ENCODE measurements at places on chromosomes 3 and 15.

GRCh38 chr15:55861115-55861514 is 118.2 kb upstream of the PRTG start:
- DNase-seq: no peak

DNA sequence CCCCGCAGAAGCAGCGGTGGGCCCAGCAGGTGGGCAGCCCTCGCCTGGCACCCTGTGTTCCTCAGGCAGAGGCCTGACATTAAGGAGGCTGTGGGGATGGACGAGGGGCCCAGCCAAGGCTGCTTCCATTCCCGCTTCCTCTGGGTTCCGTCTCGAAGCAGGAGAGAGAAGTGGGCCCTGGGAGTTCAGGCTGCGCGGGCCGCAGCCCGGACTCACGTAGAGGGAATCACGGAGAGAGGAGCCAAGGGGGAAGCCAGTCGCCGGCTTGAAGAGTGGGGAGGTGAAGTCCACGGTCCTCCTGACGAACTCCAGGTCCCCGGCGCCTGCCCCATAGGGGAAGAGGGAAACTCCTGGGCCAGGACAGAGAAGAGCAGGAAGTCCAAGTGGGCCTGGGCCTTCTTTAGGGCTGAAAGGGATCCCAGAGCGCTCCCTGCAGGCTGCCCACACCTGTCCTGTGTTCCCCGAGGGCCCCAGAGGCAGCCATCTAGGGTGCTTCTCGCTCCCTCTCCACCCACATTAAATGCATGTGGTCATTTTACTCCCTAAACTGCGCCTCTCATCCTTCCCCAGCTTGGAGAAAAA is 37.7 kb downstream of the MUC4 start:
- no peak for DNase-seq

GRCh38 chr15:74549816-74550215 is 8.8 kb downstream of the ARID3B start:
- no peak for DNase-seq

DNA sequence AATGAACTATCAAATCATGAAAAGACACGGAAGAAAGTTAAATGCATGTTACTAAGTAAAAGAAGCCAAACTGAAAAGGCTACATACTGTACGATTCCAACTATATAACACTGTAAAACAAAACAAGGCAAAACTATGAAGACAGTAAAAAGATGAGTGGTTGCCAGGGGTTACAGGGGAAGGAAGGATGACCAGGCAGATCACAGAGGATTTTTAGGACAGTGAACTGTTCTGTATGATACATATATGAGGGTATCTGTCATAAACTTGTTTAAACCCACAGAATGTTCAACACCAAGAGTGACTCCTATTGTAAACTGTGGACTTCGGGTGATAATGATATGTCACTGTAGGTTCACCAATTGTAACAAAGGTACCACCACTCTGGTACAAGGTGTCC is 60.6 kb downstream of the CHSY1 start:
- no peak for DNase-seq

DNA sequence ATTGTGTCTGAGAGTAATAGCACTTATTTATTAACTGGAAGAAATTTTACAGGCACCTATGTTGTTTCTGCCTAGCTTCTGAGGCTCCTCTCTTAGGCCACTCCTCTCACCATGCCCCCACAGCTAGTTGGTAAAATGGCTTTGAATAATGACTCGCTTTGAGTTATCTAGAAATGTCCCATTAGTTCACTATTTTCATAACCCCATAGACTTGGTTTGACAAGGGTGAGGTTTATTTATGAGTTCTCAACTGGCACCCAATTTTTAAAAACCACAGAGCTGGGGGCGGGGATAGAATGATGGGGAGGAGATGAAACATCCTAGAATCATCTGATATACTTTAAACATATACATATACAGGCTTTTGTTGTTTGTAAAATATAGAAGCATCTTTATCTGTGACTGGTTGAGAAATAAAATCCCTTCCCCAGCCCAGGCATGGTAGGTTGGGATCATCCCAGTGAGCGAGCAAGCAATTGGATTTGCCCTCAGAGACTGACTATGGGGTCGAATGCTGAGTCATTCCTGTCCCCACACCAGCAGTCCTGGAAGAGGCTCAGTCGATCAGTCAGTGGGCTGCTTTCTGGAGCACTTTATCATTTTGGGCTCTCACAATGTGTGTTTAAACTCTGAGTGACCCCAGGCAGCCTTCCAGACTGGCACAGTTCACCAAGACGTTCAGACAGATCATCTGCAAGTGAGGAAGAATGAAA is 60.2 kb upstream of the TSEN2 start:
- DNase-seq: no peak

- DNase-seq: no peak
Observed at GRCh38 chr3:13617097-13617738, 68.3 kb downstream of the FBLN2 start.

GRCh38 chr3:137694836-137695235 is 69.3 kb upstream of the SOX14 start:
- no peak for DNase-seq
